ENCODE measurements at places on chromosomes 1 and 21. TPM values are rescaled to one million over a fixed set of nuclear protein-coding genes. Genes with fewer than 3 reads are reported as not detected.

Gene PRR9
- total RNA-seq, result not detected

Gene SPRR2G
- total RNA-seq, result not detected

Gene COL24A1
- total RNA-seq, result 2.4 TPM

Gene IFI44L
- total RNA-seq, result 193 TPM

Gene KIF2C
- total RNA-seq, result 75.0 TPM

Gene PRRX1
- 2.8 TPM for total RNA-seq

Gene RGS16
- 57.1 TPM for total RNA-seq

Gene DMRTA2
- total RNA-seq, result not detected

Gene HJV
- total RNA-seq, result not detected

Gene LCE2C
- not detected for total RNA-seq

Gene S100A6
- 55.4 TPM for total RNA-seq

Gene AKR7A3
- 1.1 TPM for total RNA-seq

Gene CFAP45
- 0.93 TPM for total RNA-seq

Gene PRDM16
- 0.27 TPM for total RNA-seq

Gene NTMT2
- not detected for total RNA-seq

Gene PLEKHA6
- 0.69 TPM for total RNA-seq

Gene FASLG
- 0.21 TPM for total RNA-seq

Gene IGSF8
- total RNA-seq, result 23.0 TPM

Gene ATP1A4
- 0.62 TPM for total RNA-seq

Gene PRELP
- 0.05 TPM for total RNA-seq

Gene CD48
- total RNA-seq, result 323 TPM

Gene OR2L2
- total RNA-seq, result not detected

Gene FNDC5
- not detected for total RNA-seq

Gene WDR26
- total RNA-seq, result 47.5 TPM

Gene HSD3B2
- 0.56 TPM for total RNA-seq

Gene MARK1
- total RNA-seq, result 0.10 TPM

All from GM12878 (cell line).